H4 (cell line): ENCODE measurements at places on chromosomes 5 and 9. TPM values are rescaled to one million over a fixed set of nuclear protein-coding genes. Genes with fewer than 3 reads are reported as not detected.

The SLF1 gene
- total RNA-seq: 11.3 and 13.9 TPM in 2 replicates

The GFPT2 gene
- 16.4 and 18.8 TPM in 2 replicates for total RNA-seq

The FOXD1 gene
- total RNA-seq: 5.2 and 5.4 TPM in 2 replicates

DNA sequence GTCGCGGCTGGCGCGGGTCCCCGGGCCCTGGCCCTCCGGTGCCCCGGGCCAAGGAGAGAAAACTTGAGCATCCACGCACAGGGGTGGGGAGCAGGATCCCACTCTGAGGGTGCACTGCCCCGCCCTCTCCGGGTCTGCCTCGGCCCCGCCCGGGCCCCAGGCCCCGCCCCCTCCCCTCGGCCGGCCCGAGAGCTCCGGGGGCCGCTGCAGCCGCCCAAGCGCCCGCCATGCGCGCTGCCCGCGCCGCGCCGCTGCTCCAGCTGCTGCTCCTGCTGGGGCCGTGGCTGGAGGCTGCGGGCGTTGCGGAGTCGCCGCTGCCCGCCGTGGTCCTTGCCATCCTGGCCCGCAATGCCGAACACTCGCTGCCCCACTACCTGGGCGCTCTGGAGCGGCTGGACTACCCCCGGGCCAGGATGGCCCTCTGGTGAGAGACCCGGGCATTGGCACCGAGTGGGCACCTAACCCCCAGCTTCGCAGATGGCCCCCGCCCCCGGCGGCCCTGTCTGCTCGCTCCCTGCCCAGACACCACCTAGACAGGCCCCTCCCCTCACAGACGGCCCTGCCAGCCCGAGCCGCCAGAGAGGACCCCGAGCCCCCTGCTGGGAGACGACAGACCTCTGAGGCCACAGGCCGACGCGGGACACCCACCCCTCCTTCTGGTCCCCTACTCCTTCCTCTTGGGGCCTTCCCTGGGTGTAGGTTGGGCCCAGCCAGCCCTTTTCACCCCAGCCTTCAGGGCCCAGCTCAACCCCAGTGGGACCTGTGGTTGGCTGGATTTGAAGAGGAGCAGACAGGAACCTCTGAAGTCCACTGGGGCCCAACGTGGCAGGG lies at the start of gene CERCAM:
Gene CERCAM (plus strand): TSS at position 207 of the 831 bp plus-strand sequence. CDS start 21 bp downstream, at position 228.
- no peak for DNase-seq

DNA sequence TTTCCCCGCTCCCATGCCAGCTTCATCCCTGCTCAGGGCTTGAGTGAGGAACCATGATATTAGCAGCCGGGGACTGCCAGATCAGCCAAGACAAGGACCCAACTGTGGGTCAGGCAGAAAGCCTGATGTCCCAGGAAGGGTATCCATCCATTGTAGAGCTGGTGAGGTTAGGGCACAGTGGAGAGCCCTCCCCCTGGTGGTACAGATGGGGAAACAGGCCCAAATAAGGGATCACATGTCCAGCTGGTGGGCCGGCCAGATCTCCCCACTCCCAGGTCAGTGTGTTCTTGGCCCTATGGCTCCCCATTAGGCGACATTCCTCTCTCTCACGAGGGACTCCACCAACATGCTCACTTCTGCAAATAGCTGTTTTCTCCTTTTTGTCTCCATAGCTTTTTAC lies 9.0 kb downstream of the CDX1 start:
- DNase-seq: peak; percentile 41

DNA sequence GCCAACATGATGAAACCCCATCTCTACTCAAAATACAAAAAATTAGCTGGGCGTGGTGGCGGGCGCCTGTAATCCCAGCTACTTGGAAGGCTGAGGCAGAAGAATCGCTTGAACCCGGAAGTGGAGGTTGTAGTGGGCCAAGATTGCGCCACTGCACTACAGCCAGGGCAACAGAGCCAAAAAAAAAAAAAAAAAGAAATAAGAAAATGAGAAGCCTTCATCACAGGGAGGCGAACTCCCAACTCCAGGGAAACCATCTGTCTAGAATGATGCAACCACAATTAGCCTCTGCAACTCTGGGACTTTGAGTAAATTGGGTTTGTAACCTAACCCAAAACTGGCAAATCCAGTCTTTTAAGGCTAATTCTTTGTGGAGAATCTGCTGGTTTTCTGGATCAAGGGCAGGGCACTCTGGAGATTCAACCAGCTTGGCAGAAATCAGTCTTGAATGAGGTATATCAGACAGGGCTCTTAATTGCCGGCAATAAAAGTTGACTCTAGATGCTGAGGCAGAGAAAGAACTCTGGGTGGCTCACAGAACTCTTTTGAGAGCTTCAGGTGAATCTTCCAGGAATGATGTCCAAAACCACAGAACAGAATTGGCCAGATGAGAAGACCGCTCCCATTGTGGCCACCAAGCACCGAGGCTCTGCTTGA lies 9.9 kb downstream of the S100Z start:
- no peak for DNase-seq

DNA sequence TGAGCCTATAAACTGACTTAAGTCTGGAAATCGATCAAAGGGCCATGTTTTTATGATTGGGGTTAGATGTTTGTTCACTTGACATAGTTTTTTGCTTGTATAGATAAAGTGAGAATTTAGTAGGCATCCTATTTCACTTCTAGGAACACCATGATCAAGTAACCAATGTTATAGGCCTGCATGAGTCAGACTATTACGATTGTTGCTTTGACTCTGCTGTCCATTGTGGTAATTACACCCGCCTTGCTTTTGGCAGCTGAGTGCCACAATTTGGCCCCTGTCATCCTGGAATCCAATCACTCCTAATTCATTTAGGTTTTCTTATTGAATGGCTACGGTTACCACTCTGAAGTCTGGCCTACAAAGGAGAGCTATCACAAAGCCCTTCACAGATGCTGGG lies 67.8 kb upstream of the IL33 start:
- no peak for DNase-seq

GRCh38 chr9:123679330-123679987 lies 250.5 kb downstream of the DENND1A start:
- peak; percentile 13 for DNase-seq
